Amniotic epithelial cell (primary cell): ENCODE measurements at places on chromosomes 2 and 18.

DNA sequence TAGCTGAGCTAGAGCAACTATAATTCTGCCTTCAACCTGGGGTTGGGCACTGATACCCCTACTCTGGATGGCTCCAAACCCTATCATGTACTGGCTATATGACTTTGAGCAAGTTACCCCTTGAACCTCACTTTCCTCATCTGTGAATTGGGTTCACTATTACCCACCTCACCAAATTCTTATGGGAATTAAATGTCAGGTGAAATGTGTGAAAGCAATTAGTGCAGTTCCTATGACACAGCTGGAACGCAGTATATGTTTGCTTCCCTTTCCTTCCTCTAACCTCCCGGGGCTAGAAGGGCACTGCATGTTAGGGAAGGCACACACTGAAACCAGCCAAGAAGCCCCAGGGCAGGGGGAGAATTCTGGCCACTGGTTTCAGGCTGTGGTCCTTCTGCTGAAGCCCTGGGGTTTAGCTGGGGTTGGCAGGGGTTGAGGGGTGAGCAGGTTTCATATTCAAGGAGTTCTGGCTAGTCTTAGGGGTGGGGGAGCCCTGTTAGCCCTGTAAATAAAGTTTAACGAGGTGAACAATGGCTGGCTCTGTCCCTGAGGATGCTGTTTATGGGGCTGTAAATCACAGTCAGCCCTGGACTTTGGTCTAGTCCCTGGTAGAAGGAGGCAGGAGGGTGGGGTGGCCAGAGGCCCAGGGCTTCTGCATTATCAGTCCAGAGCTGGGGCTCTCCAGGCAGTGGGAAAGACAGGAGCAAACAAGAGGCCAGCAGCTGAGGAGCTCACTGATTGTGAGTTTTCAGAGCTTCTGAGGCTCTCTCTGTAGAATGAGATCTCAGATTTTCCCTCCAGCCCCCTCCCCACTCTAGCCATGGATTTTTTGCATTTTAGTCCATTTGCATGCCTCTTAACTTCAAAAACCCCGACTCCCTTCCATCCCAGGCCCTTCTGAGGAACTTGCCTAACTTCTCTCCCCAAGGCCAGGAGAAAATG lies 8.0 kb downstream of the PKDCC start:
- DNase-seq, result no peak

DNA sequence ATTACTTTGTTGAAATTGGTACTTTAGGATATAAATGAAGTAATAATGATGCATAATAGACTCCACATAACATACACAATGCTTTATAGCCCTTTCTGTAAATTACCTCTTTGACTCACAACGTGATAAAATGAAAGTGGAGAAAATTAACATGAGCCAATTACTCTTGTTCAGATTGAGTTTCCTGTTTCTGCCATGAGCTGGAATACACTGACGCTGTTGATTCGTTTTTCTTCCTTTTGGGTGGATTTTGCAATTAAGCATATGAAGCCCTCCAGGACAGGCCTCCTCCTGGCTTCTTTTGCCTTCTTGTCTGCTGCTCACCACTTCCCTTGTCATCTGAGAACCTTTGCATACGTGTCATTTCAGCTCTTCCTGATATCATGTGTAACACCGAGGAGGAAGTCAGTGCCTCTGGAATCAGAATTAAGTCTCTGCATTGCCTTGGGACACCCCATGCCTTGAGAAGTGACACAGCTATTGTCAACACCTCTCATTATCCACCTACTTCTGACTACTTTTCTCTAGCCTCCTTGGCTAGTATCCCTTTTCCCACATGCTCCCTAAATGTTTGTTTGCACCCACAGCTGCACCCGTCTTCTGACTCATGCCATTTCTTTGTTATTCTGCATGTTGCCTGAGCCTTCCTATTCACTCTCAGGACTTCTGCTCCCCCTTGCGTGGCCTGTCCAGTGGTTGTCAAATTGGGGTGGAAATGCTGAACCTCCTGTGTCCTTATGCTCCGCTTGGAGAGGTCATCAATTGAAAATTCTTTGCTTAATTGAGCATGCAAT lies 134.1 kb downstream of the FMNL2 start:
- no peak for DNase-seq

GRCh38 chr18:10032331-10033015 lies 118.7 kb downstream of the VAPA start:
- DNase-seq, result no peak

- DNase-seq, result peak; percentile 24
These were observed 2.1 kb upstream of the RFTN2 start for GRCh38 chr2:197677483-197677882.

DNA sequence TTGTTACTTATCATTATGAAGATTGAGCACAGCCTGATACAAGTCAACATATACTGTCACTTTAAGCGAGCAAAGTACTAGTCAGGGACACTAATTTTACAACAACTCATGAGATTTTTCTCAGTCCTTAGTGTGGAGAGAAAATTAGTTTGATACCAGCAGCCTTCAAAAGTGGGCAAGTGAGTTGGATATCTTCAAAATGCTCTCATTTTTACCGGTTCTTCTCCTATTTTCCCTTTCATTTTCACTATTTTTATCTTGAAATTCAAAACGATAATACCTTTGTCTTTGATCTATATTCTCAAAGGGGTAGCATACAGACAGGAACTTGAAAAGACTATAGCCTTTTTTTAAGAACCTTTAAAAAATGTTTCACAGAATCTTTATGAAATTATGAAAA lies 52.0 kb upstream of the UBXN4 start:
- DNase-seq, result no peak

DNA sequence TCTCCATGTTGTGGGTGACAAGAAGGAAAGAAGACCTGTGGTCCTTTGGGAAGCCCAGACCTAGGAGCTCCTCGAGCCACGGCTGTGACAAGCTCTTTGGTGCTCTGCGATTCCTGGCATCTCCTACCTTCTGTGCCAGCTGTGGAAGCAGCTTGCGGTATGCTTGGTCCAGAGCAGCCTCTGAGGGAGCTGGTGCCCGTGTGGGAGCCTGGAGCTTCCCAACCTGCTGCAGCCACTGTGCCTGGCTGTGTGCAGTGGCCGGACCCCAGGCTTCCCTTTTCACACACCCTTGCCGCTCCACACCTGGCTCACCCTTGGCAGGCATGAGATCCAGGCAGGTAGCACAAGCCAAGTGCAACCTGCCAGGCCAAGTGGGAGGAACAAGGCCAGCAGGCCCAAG lies 1328.6 kb upstream of the SLC39A10 start:
- no peak for DNase-seq

- DNase-seq, result no peak
These were observed 125.0 kb downstream of the SETBP1 start for GRCh38 chr18:44805643-44806042.

DNA sequence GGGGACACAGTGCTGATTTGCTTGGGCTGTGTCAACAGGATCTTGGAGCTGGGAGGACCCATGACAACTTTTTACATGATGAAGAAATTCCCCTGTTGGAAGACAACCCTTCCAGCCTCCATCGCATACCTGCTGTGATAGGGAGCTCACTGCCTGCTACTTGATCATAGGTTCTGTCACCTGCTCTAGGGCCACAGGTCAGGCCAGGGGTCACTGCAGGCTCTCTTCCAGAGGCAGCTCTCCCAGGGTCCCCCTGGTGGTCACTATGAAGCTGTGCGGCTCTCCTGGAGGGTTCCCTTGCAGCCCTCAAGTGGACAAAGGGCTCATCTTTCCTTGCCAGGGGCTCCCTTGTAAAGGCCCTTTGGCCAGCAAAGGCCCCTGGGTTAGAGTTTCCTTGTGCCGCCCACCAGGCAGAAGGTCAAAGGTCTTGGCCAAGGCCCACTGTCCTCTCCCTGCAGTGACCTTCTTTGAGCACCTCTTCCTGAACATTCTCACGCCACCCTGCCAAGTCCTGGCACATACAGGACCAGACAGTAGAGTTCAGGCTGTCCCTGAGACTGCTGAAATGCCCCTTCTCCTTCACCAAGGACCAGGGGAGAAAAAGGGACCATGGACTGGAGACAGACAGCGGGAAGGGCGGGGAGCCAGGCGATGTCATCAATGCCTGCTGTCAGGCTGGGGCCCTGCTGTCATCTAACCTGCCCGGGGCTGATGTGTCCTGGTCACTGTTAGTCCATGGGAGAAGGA lies 345.1 kb downstream of the DYSF start:
- no peak for DNase-seq

- DNase-seq, result no peak
These were observed 197.7 kb downstream of the UBE2E3 start for GRCh38 chr2:181178130-181178529.

DNA sequence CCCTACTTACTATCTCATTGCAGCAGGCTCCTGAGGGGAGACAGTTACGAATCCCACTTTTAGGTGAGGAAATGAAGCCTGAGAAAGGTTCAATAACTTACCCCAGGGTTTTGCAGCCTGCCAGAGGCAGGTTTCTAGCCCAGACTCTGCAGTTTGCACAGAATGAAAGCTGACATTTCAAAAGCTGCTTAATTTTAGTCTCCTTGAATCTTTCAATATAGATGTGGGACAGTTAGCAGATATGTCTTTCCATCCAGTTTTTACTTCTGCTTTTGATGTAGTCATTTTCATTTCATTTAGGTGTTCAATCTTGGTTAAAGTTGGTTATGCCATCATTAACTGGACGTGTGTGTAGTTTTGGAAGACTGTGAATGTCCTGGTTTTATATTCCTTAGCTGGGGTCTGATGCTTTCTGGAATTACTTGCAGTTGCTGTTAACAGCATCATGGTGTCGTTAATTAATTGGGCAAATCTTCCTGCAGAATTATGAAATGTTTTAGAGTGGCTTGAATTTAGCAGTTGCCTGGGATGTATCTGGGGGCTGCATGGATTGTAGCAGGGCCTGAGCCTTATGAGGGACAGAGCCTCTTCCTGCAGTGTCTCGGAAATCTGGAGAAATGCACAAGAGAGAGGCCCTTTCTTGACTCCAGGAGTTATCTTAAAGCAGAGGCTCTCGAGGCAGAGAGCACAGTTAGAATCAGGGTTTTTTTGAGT lies 100.8 kb downstream of the ZNF532 start:
- DNase-seq, result no peak

GRCh38 chr2:174439323-174439722 lies 43.8 kb downstream of the SCRN3 start:
- DNase-seq, result no peak

DNA sequence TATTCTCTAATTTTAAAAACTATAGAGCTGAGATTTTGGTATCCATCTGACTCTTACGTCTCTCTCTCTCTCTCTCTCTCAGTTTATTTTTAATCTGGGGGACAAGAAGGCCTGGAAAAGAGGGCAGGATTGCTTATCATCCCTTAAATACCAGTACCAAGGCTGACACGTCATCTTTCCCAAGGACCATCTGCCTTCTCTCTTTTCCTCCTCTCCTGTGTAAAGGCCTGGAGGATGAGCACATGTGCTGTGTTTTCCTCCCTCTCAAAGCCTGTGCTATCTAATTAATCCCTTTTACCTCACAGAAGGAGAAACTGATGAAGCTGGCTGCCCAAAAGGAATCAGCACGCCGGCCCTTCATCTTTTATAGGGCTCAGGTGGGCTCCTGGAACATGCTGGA lies 7.3 kb downstream of the IL37 start:
- DNase-seq, result no peak

GRCh38 chr2:98518101-98518500 lies 73.4 kb downstream of the INPP4A start:
- peak; percentile 59 for DNase-seq

DNA sequence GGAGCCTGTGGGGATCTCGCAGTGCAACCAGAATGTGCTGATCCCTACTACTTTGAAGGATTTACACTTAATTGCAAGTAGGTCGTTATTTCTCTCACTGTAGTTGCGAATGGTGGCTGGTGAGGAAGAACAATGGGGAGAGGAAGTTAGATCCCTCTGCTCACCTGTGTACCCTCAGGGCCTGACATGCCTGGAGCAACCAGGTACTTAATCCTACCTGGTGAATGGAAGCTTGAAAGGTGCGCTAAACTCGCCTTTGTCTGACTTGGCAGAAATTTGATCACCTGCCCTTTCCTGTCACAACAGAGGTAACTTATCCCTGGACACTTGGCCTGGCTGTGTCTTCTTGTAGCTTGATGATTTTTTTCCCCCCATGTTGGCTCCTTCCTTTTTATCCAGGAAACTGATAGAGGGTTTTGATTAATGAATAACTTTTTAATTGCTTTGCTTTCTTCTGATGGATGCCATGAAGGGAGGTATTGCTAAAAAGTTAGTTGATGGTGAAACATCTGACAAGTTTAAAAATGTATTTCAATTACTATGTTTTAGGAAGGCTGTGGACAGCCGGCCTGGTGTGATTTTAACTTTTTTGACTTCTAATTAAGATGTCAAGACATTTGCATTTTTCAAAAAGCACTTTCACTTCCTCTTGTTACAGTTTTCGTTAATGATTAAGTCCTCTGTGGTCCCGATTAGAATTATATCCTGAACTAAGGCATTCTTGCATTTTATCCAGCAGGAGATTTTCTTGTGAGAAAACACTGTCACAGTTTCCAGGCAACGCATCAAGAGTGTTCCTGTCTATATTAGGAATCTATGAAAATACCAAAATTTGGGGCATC lies 9.2 kb downstream of the SGPP2 start:
- DNase-seq, result no peak

- DNase-seq, result no peak
These were observed 57.5 kb upstream of the ST8SIA5 start for GRCh38 chr18:46814399-46814798.

- DNase-seq, result no peak
These were observed 27.2 kb downstream of the FECH start for GRCh38 chr18:57559314-57559713.

GRCh38 chr2:191556463-191556862 lies 121.5 kb upstream of the NABP1 start:
- peak; percentile 56 for DNase-seq

DNA sequence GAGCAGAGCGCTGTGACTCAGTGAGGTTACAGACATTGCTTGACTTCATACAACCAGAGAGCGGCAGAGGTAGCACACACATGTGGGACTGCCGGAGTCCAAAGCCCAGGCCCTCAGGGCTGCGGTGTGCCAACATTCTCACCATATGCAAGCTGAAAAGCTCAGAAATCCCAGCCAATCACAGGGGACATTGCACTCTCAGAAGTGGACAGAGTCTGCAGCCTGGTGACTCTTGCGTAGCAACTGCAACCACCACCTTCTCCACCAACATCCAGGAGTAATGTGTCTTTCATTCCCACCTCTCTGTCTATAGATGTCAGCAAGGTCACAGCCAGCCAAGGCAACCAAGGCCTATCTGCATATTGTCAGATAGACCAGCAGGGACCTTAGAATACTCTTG lies 158.1 kb downstream of the TTC32 start:
- no peak for DNase-seq

GRCh38 chr2:25722224-25722623 lies 48.8 kb upstream of the DTNB start:
- DNase-seq, result no peak

- no peak for DNase-seq
These were observed 257.2 kb upstream of the SALL3 start for GRCh38 chr18:78722386-78722785.

DNA sequence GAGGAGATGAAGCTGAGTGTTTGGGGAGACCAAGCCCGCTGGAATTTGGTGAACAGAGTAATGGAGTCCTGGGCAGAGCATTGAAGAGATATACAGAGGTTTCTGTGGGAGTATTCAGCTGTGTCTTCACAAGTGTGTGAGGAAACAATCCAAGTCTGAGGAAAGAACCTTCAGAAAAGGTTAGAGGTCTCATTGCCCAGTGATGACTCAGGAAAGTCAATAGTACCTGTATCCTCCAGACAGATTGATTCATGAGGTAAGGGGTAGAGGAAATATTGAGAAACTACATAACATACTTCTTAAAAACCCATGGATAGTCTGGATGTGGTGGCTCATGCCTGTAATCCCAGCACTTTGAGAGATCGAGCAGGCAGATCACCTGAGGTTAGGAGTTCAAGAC lies 392.3 kb downstream of the GALNT13 start:
- no peak for DNase-seq
